ENCODE measurements at places on chromosomes 3 and 15. TPM values are rescaled to one million over a fixed set of nuclear protein-coding genes. Genes with fewer than 3 reads are reported as not detected.

DNA sequence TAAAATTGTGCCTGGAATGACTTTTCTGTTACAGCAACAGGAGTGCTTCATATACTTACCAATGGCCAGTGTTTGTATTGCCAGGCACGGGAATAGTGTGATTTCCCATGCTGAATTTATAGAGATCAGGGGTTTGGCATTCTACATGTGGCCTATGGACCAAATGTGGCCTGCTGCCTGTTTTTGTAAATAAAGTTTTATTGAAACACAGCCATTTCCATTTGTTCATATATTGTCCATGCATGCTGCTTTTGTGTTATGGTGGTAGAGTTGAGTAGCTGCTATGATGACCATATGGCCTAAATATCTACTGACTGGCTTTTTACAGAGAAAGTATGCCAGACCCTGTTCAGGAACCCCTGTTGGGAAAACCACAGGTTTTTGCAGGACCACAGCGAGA lies 55.6 kb downstream of the SLCO3A1 start:
- H3K27me3 ChIP-seq, result no peaks in the 10 kb centered on the region
- no peaks in the 10 kb centered on the region for H3K36me3 ChIP-seq
- no peak overlapping the region for H3K4me3 ChIP-seq
- DNase-seq, result no peak

DNA sequence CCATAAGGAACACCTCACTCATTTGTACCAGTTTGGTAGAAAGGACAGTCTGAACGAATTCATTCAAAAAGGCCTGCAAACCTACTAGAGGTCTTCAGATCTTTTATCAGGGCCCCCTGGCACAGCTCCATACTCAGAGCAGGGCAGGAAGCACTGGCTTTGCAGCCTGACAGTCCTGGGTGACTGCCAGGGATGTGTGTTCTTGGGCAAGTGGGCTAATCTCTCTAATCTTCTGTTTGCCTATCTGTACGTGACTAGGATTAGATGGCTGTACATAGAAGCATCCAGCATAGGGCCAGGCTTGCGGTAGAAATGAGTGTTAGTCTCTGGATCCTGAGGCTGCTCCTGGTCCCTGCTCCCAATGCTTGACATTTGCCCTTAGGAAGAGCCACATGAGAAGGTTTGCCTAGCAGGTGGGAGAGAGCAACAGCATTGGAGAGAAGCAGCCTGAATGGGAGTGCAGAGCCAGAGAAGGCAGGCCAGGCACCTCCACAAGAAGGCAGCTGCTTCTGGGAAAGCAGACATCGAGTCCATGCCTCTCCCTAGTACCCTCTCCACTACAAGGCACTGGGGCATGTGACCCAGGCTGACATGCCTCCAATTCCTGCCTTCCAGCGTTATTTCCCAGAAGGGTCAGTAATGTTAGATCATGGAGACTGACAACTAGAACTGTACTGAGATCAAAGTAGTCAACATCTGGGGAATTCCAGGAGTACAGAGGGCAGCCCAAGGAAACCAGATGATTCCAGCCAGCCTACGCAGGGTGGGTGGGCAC lies 1.0 kb upstream of the CXCR6 start:
- no peak for DNase-seq
- no peak overlapping the region for H3K27ac ChIP-seq
- H3K4me1 ChIP-seq, result no peaks in the 10 kb centered on the region
- peaks cover 9% of the 10 kb centered on the region for H3K36me3 ChIP-seq
- H3K4me3 ChIP-seq, result no peak overlapping the region
- H3K27me3 ChIP-seq, result no peaks in the 10 kb centered on the region

IQCF5 gene
- not detected for total RNA-seq

DNA sequence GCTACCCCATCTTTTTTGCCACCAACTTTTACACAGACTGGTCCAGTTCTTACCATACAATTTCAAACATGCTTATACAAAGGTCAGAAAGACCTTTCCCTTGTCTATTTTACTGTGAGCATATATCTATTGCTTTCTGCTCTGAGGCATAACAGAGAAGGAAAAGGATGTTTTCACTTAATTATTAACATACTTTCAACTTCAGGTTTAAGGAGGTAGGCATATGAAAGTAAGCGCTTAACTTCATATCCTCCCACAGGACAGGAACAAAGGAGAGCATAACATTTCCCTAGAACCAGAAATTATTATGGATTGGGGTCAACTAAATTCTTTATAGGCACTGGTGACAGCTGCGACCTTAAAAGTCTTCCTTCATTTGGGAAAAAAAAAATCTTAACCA lies 1.1 kb downstream of the MYEF2 start:
- peaks cover 35% of the 10 kb centered on the region for H3K36me3 ChIP-seq
- peak overlapping the region; percentile 99 for H3K27ac ChIP-seq
- H3K4me3 ChIP-seq, result peak overlapping the region; percentile 95

DNA sequence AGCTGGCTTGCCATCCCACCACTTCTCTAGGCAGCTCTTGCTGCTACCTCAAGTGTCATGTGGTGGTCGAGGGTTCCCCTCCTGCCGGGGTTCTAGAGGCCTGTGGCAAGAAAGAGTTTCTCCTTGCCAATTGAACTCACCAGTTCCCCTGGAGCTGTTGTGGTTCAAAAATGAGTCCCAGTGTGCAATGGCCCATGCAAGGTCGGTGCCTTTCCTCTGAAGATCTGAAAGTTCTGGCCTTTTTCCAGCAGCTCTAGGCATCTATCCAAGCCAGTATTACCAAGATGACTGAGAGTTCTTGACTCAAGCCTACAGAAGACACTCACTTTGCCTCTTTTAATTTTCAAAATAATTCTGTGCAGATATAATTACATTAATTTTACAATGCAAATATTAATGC lies 163.6 kb downstream of the KCNMB2 start:
- no peak overlapping the region for H3K27ac ChIP-seq
- no peaks in the 10 kb centered on the region for H3K27me3 ChIP-seq
- H3K36me3 ChIP-seq, result peaks cover 14% of the 10 kb centered on the region
- no peak for DNase-seq

- no peak overlapping the region for H3K27ac ChIP-seq
- H3K4me1 ChIP-seq, result peaks cover 16% of the 10 kb centered on the region
- H3K36me3 ChIP-seq, result no peaks in the 10 kb centered on the region
- no peak for DNase-seq
- no peak overlapping the region for H3K4me3 ChIP-seq
- no peaks in the 10 kb centered on the region for H3K27me3 ChIP-seq
Observed at GRCh38 chr3:13636874-13637273, 87.9 kb downstream of the FBLN2 start.

All from neural crest cell (in vitro differentiated cells).